ENCODE measurements at places on chromosomes 7 and 10.

DNA sequence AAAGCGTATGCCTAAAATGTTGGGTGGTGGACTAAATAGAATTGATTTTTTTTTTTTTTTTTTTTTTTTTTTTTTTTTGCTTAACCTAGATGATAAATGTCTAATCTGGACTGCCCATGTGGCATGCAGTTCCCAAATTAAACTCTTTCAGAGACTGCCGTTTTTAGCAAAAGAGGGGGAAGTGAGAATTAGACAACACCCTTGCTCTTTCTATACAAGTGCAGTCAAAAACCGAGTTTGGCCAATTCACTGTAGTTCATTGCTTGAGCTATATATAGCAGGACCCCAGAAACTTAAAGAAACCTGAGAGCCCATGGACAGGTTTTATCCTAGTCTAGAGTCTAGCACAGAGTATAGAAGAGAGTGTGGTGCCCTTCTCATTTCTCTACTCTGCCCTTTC lies 141.9 kb downstream of the GRM3 start:
- DNase-seq: no peak

GRCh38 chr10:118036281-118036875 lies 10.4 kb downstream of the RAB11FIP2 start:
- no peak for DNase-seq

DNA sequence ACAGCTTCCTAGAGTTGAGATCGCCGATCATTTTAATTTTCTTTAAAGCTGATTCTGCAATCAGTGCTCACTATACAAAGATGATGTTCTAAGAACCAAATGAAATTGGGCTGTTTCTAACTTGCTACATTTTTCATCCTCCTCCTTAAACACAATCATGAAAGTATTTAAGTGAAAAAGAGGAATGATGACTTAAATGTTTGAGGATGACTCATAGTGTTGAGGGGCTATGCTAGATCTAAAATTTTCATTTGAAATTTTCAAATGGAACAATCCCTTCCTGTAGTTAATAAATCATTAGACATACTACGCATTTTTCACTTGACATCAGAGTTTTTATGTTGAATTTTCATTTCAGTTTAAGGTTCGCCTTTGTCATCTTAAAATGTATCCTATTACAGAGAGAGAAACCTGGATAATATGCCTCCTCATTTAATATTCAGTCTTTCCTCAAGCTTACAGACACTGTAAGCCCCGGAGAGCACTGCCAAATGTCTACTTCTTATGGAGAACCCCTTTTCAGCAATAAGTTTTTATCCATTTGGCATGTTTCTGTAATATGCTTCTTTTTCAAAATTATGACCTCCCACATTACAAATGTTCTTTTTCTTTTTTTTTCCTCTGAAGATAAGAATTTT lies 499.6 kb downstream of the MAGI2 start:
- DNase-seq: no peak

GRCh38 chr7:137492889-137493288 lies 149.4 kb upstream of the PTN start:
- peak; percentile 33 for DNase-seq

DNA sequence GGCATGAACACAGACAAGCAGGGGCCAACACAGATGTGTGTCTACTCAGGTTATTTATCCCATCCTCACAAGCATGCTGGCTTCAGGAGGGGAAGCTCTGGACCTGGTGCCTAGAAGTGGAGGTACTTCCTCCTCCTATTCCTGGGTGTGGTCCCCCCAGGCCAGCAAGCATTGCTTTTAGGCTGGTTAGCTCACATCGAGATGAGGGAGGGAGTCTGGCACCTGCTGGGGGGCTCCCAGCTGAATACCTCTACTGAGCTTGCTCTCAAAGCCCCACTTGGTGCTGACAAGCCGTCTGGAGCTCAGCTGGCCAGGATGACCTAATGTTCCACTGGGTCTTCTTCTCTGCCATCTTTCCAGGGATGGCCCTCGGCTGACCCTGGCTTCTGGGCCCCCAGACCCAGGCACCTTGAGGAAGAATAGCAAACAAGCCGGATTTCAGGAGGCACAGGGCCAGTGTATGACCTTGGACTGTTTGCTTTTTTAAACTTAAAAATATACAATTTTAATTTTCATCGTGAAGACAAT lies 26.8 kb downstream of the FAM241B start:
- DNase-seq: no peak

Data from upper lobe of left lung (tissue), 6 donors.